ENCODE measurements at places on chromosomes 16 and 17.

DNA sequence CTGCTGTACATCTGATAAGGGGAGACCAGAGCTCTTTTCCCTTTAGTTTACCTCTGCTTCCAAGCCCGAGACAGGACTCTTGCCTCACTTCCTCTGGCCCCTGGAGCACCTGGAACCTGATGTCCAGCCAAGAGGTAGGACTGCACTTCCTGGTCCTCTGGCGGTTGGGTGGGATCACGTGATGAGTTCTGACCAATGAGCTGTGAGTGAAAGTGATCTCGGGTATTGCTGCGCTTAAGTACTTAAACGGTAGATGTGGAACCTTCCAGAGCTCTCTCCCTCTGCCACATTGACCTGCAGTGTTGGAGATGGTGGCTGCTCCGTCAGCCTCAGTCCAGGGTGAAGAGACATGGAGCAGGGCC lies 67.0 kb downstream of the SMPD3 start:
- DNase-seq: no peak

GRCh38 chr17:21252289-21252795 lies 868 bp downstream of the NATD1 start:
- DNase-seq: no peak

GRCh38 chr16:47866423-47866822 lies 289.4 kb downstream of the ABCC12 start:
- no peak for DNase-seq

DNA sequence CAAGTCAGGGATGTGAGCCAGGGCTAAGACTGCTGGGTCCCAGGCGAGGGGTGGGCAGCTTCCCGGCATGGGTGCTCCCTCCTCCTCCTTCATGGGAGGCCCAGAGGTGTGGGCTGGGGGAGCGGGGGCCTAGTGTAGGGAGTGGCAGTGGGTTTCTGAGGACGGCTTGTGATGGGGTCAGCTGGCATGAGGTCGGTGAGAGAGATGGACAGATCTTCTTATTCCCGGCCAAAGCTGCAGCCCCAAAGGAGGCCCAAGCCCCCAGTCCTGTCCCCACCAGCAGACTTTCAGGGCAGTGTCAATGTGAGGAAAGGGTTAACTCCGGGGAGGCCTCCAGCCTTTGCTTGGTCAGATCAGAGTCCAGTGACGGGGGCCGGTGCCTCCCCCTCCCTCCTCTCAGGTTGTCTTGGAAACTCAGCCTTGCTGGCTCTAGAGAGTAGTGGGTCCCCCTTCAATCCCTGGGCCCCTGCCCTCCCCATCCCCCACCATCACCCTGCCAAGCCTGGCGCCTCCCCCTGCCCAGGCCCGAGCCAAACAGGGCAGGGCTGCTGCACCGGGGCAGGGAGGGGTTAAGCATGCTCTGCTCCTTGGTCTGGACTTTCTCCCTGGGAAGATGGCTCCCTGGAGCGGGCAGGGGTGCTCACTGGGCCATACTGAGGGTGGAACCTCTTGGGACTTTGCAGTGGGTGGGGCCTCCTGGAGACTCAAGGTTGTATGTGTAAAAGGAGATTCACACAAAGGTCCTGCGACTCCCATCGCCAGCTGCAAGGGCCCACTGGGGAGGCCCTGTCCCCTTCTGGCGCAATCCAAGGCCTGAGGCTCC lies 12.4 kb downstream of the NAT9 start:
- no peak for DNase-seq

DNA sequence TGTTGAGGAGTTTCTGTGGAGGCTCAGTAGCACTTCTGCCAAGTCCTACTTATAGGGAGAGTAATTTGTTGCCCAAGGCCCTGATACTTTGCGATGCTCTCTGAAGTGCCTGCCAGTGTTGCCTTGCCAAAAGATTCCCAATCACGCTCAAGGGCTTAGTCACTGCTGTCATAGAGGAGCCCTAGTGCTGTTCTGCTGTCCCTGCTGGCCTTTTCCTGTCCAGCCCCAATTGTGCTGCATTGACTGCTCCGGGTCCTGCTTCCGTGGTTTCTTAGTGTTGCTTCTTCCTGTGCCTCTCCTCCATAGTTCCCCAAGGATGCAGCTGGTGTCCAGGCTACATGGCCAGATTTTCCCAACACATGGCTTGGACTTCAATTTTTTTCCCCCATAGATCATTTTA lies 13.9 kb downstream of the NUP93 start:
- DNase-seq: peak; percentile 50

- no peak for DNase-seq
These were observed 13.2 kb downstream of the KCNJ12 start for GRCh38 chr17:21389394-21389793.

DNA sequence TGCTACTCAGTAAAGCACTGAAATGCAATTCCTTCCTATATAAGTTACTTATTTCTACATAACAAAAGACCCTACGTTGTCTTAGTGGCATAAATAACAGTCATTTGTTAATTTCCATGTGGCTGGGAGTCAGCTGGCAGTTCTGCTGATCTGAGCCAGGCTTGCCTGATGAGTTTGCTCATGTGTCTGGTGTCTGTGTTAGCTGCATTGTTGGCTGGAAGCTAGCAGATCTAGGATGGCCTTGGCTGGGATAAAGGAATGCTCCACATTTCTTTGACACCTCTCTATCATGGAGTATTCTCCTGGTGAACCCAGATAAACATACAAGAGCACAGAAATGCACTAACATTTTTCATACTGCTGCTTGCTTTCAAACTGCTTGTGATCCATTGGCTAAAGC lies 264.4 kb upstream of the MON1B start:
- DNase-seq: no peak

GRCh38 chr17:17818088-17818526 lies 18.7 kb downstream of the SREBF1 start:
- DNase-seq: no peak

DNA sequence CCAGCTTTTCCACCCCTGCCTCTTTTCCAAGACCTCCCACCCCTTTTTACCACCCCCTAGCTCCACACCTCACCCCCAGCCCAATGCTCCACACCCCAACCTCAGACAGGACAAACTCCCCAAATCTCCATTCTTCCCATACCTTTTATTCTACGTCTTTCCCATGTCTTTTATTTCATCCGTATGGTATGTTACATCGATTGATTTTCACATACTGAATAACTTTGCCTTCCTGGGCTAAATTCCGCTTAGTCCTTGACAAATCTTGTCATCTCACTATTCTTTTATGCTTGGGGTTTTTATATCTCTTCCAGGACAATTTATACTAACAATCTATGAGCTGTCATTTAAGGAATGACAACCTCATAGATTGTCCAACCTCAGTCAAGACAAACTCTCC lies 46.4 kb downstream of the PITPNM3 start:
- DNase-seq: no peak

DNA sequence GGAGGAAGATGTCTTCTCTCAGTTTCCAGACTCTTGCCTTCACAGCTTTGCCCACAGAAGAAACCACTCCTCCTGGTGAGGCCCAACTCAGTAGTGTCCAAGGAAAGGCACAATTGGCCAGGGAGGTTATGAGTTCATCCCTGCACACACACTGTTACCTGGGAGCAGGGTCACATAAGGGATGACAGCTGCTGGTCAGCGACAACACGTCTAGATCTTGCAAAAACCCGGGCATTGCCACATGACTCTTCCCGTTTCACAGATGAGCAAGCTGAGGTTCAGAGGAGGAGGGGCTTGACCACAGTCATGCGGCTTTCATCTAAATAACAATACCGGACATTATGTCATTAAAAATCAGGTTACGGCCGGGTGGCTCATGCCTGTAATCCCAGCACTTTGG lies 186.0 kb downstream of the COPRS start:
- peak; percentile 47 for DNase-seq

- no peak for DNase-seq
These were observed 5.1 kb downstream of the INPP5K start for GRCh38 chr17:1511290-1511689.

- DNase-seq: no peak
These were observed 591 bp upstream of the TNFSF13 start for GRCh38 chr17:7557775-7558543.

- no peak for DNase-seq
These were observed 3.3 kb downstream of the DOK4 start for GRCh38 chr16:57482845-57483545.

GRCh38 chr17:2179615-2180295 lies 123.8 kb downstream of the SMG6 start:
- DNase-seq: no peak

DNA sequence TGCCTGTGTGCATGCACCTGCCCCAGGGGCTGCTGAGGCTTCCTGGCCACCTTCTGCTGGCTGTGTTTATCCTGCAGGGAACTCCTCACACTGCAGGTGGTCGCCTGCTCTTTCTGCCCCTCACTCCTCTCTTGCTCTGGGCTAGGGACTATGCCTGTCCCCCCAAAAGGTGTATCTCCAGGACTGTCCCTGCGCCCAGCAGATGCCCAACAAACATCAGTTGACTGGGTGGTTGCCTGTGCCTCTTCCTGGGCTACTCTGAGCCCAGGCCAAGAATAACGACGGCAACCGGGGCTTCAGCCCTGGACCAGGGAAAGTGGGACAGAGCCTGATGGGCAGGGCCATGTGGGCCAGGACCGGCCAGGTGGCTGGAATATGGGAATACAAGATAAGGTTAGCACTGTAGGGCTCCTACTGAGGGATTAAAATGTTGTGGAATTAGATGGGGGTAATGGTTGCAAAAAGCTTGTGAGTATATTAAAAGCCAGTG lies 55.4 kb downstream of the VAC14 start:
- DNase-seq: no peak

DNA sequence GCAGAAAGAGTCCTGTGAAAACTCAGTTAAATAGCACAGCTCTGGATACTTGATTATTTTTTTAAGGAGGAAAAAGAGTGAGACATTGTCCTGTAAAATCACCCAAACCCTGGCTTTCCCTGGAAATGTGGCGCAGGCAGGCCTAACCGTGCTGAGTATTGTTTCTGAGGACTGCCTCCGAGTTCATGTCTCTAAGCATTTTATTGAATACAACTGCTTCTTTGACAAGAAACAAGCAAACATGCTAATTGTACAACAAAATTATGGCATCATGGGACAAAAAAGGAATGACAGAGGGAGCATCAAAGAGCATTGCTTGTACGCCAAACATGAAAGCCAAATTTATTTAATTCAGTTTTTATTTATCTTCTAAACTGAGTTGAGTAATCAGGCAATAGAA lies 64.5 kb upstream of the HSBP1 start:
- no peak for DNase-seq

- no peak for DNase-seq
These were observed 2.7 kb downstream of the RNF112 start for GRCh38 chr17:19413761-19414160.

DNA sequence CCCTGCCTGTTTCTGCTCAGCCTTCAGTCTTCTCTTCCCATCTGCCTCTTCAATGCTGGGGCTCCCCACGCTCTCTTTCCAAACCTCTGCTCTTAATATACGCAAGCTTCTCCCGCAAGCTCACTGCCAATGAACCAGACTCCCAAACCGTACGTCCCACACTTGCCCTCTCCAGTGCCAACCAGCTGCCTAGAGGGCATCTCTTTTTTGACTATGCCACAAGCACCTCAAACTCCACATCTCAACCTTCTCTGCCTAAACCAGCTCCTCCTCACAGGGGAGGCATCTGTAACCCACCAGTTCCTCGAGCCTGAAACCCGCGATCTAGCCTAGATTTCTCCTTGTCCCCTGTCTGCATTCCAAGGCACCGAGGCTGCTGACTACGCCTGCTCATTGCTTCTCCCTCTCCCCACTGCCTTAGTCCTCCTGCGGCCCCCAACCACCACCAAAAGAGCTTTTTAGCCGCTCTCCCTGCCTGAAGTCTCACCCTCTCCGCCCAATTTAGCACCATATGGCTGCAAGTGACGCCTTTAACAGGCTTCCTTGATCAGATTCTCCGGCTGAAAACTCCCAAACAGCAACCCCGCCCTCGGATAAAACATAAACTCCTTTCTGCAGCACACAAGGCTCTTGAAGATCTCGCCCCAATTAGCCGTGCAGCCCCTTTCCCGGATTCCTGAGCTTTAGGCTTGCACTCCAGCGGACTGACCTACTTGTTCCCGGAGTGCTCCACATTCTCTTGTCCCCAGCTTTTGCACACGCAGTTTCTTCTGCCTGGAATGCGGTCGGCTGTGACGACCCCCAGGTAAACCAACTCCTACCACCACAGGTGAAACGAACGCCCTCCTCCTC lies 1.5 kb downstream of the GGA2 start:
- no peak for DNase-seq

DNA sequence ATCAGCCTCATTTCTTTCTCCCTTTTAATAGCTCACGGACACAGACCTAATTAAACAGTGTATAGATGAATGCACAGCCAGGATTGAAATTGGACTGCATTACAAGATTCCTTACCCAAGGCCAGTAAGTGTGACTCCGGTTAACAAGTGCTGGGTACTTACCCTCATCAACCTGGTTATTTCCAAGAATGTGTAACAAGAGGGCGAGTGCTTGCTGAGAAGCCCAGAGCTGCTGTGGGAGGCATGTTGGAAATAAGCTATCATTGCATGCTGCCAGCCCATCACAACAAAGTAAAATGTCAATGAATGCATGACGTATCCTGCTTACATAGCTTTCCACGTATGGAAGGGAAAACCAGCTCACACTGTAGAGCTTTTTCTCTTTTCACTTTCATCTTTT lies 19.5 kb downstream of the LYRM1 start:
- DNase-seq: no peak

GRCh38 chr17:27946513-27946912 lies 53.3 kb upstream of the LYRM9 start:
- DNase-seq: no peak

GRCh38 chr17:51869387-51869786 lies 289.1 kb downstream of the CA10 start:
- no peak for DNase-seq

DNA sequence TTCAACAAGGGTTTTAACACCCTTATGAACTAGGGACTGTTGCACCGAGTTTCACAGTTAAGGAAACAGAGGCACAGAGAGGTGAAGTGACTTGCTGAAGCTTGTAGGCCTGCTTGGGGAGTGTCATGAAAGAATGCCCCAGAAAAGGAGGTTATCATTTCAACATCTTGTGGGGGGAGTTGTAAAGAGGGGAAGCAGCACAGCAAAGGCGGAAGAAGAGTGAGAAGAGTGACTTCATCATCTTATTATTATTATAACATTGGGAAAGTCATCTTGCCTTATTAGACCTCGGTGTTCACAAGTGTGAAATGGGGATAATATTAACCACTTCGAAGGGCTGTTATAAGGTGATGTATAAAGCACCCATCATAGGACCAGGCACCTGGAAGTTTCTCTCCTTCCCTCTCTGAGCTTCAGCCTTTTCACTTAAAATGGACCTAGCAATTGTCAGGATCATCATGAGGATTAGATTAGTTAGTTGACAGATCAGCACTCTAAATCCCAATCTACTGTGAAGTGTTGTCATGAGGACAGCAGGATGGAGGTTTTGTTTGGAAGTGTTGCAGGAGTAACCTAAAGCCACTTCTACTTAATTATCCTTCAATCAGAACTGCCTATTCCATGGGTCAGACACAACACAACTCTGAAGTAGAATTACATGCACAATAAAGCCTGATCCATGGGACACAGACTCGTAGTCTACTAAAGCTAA lies 2.3 kb downstream of the CCL4 start:
- no peak for DNase-seq

GRCh38 chr16:11972128-11972527 lies 4.4 kb upstream of the SNX29 start:
- no peak for DNase-seq

GRCh38 chr16:49283376-49284049 lies 1.9 kb upstream of the CBLN1 start:
- DNase-seq: no peak

GRCh38 chr17:65261682-65262636 lies 124.8 kb downstream of the RGS9 start:
- peak; percentile 20 for DNase-seq

- DNase-seq: no peak
These were observed 9.6 kb upstream of the SPNS2 start for GRCh38 chr17:4488989-4489595.

- no peak for DNase-seq
These were observed 153.9 kb upstream of the C17orf78 start for GRCh38 chr17:37221865-37222264.

- no peak for DNase-seq
These were observed 48.8 kb downstream of the MRM3 start for GRCh38 chr17:830950-831349.
